ENCODE measurements at places on chromosomes 1 and 21.

GRCh38 chr1:64921771-64922170, 44.6 kb downstream of the JAK1 start:
- DNase-seq = no peak

DNA sequence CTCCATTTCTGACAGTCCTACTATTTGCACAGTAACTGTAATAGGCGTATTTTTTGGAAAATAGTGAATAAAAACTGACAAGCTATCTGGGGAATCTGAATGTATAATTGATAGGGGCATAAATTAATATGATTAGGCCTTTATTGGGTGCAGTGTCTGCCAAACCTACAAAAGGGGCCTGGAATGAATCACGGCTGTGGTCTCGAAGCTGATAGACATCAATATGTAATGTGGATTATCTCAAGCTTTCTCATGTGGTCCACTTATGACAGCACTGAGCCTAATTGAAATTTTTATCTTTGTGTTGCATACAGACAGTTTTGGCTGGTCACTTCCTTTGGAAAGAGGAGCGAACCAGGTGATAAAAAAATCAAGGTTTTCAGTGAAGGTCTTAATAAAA, 450.4 kb downstream of the GPATCH2 start:
- DNase-seq = no peak

DNA sequence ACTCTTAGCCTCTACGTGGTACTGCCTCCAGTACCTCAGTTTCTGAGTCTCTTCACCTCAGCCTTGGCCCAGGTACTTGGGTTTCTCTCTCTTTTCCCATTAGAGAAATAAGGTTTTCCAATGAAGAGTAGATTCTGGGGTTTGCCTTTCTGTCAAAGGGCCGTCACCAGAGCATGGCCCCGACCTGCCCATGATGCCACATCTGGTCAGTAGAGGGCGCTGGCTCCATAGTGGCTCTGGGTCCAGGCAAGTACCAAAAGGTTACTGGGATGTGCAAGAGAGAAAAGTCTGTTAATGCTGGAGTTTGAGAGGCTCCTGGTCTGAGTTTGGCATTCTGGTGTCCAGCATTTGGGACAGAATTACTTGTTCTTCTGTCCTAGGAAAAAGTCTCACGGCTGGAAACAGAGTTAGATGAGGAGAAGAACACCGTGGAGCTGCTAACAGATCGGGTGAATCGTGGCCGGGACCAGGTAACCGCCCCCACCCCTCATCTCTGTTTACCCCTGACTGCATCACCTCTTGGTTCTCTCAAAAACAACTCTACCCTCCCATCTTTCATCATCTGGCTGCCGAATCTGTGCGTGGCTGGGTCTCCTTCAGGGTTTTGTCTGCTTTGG, 5.3 kb upstream of the TUFT1 start:
- DNase-seq = peak; percentile 83

DNA sequence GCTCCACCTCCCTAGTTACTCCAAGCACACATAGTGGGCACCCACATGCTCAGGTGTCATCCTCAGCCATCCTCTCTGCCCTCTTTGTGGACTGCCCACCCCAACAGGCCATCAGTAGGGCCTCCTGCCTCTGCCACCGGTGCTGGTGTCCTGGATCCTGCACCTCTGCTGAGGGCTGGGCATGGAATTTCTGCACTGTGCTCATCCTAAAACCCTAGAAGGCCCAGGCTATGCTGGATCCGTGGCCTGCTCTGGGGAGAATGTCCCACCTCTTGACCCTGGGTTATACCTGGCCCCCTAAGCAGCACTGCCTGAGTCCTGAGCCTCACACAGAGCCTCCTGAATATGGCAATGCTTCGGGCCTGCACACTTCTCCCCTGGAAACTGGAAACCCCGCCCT, 318.3 kb downstream of the MATN1 start:
- DNase-seq = no peak

DNA sequence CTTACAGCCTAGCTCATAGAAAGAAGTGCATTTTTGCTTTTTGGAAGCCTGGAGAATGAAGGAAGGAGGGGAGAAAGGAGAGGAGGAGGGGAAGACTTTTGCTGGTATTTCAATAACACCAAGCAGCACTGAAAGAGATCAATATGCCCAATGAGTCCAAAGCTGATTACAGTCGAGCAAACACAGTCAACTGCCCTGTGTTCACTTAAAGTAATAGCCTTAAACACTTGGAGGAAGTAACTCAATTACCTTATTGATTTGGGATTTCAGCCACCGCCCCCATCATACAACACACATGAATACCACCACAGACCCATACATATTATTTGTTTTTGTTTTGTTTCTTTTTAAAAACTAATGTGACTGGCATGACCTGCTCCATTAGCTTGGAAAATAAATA, 23.3 kb upstream of the RXRG start:
- DNase-seq = no peak

DNA sequence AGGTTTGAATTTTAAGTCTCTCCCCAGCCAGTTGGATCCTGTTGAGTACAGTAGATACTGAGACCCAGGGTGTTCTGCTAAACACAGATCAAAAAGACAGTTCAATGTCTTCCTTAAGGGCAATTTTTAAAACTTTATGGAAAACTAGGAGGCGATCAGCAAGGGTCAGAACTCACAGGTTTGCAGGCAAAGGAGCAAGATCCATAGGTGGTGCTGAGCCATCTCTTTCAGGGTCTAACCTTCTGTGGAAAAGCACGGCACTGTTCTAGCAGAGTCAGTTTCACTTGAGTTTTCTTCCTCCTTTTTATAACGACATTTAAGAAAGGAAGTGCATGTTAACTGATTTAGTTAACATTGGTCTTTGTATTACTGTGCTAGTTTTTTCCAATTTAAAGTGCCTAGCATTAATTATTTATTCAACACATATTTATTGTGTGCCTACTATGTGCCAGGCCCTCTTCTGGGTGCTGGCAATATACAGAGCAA, at the start of gene CD84:
Gene CD84 (minus strand): TSS at position 281 of the 486 bp plus-strand sequence. CDS start 59 bp downstream, at position 222.
- no peak for DNase-seq

DNA sequence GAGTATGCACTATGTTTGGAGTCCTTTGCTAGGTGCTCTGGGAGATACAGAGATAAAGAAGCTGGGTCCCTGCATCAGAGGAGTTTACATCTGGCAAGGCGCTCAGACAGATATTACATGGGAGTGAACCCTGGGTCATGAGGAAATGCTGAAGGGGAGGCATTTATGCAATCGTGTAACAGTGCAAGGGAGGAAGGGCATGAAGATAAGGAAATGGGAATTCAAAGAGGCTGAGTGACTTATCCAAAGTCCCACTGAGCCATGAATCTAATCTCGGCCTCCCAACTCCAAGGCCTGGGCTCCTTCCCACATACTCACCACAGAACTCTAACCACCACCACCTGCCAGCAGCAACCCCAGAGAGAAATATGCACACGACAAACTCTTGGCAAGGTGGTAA, 51.6 kb downstream of the FAM163A start:
- no peak for DNase-seq

- DNase-seq = no peak
Observed at GRCh38 chr1:24622218-24622617, 20.9 kb upstream of the SRRM1 start.

DNA sequence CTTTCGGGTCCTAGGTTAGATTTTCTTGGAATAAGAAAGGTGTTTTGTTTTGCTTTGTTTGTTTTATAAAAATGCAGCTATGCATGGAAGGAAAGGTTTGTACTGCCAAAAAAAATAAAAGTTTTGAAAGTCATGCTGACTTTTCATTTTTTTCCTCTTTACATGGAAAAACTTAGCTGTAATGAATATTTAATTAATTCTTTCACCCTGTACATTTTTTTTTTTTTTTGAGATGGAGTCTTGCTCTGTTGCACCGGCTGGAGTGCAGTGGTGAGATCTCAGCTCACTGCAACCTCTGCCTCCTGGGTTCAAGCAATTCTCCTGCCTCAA, 48.7 kb downstream of the NENF start:
- no peak for DNase-seq

- no peak for DNase-seq
Observed at GRCh38 chr1:8678673-8679394, 138.6 kb downstream of the RERE start.

GRCh38 chr1:12485231-12486058, 132.6 kb downstream of the DHRS3 start:
- no peak for DNase-seq

DNA sequence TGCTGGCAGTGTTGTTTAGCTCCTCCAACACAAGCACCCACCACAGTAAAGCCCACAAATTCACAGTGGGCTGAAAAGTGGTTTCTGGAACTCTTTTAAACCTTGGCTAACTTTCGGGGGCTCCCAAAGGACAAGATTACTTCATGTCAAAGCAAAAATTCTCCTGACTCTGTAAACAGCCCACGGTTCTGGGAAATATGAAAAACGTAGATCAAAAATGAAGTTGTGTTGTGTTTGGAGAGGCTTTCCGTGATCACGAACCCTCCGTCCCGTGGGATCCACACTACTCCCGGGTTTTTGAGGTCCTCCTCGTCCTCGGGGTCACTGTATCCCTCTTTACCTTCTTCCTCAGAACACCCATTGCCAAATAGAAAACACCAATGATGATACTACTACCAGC, 159.0 kb upstream of the RUNX1 start:
- no peak for DNase-seq

DNA sequence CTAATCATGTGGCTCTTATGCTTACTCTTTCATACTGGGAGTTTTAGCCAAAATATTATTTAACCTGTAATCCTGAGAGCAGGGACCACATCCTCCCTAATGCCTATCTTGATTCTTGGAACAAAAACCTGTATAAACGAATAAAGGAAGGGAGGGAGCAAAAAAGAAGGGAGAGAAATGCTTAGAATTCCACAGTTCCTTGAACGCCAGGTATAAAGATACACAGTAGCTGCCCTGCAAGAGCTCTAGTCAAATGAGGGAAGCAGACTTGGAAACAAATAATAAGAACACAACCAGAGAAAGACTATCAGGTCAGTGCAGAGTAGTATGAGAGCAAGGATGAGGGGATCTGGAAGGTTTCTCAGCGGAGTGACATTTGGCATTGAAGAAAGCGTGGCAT, 116.3 kb downstream of the SLC30A10 start:
- DNase-seq = no peak
